Effector CD4-positive, alpha-beta T cell (primary cell): ENCODE measurements at places on chromosomes 11 and 22.

DNA sequence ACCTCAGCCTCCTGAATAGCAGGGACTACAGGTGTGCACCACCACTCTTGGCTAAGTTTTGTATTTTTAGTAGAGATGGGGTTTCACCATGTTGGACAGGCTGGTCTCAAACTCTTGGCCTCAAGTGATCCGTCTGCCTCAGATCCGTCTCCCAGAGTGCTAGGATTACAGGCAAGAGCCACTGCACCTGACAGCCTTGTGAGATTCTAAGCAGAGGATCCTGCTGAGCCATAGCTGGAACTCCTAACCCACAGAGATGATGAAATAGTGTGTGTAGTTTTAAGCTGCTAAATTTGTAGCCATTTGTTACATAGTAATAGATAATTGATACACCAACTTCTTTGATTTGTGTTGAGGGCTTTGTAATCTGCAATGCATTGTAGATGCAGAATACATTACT, 51.1 kb downstream of the CLMP start:
- DNase-seq: no peak

DNA sequence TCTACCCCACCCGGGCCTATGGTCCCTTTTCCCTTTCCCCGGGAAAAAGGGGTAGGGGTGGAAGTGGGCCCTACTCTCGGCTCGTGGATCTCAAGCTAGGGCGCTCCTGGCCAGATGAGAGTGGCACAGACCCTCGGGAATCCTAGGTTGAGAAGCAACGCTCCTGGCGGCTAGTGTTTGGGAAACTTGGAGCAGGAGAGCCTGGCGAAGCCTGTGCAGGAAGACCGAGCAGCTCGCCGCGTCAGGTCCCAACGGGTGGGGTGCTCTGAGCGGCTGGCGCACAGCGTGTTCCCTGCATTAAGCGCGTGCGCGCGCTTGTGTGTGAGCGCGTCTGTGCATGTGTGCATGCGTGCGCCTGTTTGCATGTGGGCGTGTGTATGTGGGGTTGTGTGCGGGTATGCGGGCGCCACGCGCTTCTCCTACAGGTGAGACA, 7.1 kb upstream of the FLI1 start:
- peak; percentile 32 for DNase-seq

GRCh38 chr11:23473782-23474181, 613.5 kb upstream of the CCDC179 start:
- DNase-seq: no peak

DNA sequence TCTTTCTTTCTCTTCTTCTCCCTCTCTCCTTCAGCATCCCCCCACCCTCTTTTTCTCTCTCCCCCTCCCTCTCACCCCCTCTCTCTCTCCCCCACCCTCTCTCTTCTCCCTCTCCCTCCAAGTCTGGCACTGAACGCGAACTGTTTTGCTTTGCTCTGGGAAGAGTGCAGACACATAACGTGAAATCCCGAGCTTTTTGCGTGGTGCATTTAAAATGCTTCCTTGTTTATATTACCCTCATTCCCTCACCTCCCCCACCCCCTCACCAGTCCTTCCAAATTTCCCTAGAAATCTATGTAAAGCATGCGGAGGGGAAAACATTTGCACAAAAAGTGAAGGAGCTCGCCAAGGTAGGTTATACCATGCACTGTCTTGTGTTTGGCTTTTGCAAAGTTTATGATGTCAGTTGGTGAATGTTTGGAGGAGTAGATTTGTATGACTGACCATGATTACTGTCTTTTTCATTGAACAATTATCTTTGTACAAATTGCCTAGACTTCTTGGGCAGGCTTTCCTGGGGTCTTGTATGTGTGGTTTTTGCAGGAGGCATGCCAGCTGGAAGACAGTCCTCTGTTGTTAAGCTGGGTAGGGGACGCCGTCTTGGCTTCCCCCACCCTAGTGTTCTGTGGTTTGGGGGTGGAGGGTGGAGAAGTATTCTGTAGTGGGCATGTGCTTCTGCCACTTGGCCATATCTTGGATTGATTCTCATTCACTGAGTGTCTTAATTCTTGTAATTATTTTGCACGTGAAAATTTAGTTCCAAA, 123.7 kb upstream of the HSD17B12 start:
- DNase-seq: no peak

- no peak for DNase-seq
These were observed 5.7 kb upstream of the SEPTIN3 start for GRCh38 chr22:41963453-41964111.

GRCh38 chr11:119624102-119624615, 104.8 kb downstream of the NECTIN1 start:
- DNase-seq: no peak

GRCh38 chr11:57339328-57339727, 1.2 kb downstream of the P2RX3 start:
- DNase-seq: no peak

GRCh38 chr11:131486100-131486499, 115.7 kb downstream of the NTM start:
- no peak for DNase-seq

GRCh38 chr11:45022294-45023064, 71.8 kb upstream of the TP53I11 start:
- DNase-seq: no peak

DNA sequence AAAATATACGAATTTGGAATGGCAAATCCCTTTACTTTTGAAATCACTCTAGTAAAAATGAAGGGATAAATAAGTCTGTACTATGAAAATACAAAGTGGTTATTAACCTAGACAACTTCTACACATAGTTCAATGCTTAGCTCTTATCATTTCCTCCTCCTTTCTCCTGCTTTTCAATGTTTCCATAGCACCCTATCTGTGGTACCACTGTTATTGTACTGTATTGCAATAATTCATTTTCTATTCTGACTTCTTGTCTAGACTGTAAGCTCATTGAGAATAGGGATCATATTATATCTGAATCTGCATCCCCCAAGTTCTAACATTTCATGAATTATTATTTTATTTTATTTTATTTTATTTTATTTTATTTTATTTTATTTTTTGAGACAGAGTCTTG, 251.4 kb downstream of the TTC28 start:
- DNase-seq: no peak

DNA sequence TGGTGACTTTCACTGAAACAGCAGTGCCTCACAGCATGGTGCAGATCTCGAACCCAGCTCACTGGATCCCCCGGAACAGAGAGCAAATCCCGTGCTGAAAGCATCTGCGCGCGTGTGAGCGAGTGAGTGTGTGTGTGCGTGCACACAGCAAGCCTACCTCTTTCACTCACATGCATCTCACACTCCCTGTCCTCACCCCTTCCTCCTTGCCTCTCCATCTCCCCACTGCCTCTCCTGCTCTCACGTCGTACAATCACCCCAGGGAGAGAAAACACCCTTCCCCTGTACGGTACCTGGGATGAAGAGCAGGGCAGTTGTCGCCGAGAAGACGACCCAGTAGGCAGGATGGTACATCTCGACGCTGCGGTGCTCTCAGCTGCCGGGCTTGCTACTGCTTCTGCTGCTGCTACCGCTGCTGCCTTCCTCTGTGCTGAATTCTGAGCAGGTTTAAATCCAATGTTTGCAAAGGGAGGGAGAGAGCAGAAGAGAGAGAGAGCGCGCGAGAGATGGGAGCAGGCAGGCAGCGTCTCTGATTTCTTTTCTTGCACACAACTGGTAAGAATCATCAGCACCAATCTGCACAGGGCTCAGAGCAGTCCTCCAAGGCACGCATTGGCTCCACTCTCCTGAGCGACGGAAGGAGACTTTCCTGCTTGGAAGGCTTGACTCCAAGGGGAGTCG, at the start of gene OPCML:
Gene OPCML, minus strand, starts transcription at position 531 of the 681 bp plus-strand sequence.
- no peak for DNase-seq

- no peak for DNase-seq
These were observed 2.5 kb downstream of the CDC42EP2 start for GRCh38 chr11:65317025-65317786.

DNA sequence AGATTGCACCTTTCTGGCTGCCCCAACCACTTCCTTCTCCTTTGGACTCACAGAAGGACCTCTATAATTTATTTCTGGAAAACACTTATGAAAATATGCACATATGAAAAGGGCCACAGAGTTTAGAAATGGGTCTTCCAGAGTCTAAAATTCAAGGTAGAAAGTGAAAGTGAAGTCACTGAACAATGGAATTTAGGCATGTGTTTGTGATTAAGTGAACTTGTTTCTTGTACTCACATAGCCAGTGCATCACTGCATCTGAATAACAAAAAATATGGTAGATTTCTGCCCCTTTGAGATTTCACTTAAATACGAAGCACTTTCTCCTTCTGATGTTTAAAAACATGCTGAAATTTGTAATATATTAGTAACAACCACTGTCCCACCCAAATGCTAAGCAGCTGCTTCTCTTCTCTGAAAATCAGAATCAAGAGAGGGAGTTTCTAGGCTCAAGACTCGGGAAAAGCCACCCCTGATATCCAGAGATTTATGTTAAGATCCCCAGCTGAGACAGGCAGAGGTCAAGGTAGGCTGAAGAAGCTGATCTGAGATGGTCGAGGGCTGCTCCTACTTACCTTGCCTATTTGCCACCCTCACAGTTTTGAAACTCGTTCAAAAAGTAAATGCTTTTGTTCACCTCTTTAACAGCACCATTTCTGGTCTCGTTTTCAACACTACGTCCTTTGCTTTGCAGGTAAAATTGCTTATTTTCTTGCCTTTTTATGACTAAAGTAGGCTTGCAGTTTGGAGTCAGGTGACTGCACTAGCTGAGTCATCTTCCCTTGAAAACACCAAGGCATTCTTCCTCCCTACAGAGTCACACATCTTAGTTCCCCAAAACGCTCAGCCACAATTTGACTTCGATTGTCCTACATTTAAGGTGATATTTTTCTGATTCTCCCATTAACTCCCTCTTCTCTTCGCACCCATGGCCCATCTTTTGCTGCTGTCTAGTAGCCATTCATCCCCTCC, at the start of gene XKR3:
Gene XKR3, minus strand, starts transcription at position 696 of the 972 bp plus-strand sequence. CDS start 17,338 bp downstream, outside the sequence.
- DNase-seq: no peak

GRCh38 chr11:57787920-57788702, 26.5 kb downstream of the CTNND1 start:
- DNase-seq: no peak

- DNase-seq: no peak
These were observed 6.6 kb upstream of the APOL2 start for GRCh38 chr22:36245805-36246356.

DNA sequence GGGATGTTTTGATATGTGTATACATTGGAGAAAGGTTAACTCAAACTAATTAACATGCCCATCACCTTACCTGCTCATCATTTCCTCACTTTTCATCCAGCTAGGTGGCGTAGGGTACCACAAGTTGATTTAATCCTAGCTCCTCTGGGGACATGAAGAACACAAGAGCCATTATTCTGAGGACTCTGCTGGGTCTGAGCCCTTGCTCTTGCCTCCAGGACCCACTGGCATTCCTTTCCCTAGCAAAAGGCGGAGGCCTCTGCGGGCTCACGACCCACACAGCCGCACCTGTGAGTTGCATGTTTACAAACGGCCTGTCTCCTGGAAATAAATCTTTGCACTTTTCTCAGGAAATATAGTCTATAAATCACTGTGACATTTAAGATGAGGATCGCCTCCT, 871.9 kb downstream of the TBC1D22A start:
- DNase-seq: no peak

DNA sequence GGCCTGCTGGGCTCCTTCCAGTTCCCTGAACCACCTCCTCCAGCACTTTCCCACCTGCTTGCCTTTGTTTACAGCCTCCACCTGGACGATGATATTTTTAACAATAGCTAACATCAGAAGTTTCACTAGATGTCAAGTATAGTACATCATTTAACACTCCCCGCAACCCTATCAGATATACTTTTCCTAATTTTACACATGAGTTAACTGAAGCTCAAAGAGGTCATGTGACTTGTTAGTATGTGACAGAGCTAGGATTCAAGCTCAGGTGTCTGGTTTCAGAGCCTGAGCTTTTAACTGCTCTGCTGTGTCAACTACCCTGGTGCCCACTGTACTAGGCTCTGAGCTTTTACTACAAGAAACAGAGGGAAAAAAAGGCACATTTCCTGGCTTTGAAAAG, 14.3 kb upstream of the HPX start:
- no peak for DNase-seq

DNA sequence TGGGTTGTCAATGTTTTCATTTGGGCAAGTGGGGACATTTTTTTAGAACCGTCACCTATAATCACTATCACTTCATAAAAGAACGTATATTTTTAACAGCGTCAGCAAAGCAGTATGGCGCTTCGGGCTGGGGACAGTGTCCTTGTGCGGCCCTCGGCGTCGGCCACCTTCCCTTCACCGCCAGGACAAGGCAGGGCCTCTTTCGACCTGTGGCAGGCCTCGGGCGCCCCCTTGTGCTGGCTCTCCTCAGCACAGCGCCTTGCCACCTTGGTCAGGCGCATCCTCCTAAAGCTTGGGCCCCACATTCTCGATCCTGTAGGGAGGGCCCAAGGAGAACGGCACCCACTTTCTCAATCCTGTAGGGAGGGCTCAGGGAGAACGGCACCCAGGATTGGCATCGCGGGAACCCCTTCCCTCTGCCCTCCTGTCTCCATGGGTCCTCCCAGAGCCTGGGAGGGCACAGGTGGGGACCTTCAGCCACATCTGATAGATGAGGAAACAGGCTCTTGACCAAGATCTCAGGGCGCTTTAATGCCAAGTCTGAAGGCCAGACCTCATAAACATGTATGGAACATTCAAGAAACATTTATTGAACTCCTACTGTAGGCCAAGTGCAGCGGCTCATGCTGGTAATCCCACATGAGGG, 11.5 kb upstream of the FADD start:
- DNase-seq: peak; percentile 30

GRCh38 chr11:128288368-128288767, 299.0 kb downstream of the ETS1 start:
- DNase-seq: no peak

DNA sequence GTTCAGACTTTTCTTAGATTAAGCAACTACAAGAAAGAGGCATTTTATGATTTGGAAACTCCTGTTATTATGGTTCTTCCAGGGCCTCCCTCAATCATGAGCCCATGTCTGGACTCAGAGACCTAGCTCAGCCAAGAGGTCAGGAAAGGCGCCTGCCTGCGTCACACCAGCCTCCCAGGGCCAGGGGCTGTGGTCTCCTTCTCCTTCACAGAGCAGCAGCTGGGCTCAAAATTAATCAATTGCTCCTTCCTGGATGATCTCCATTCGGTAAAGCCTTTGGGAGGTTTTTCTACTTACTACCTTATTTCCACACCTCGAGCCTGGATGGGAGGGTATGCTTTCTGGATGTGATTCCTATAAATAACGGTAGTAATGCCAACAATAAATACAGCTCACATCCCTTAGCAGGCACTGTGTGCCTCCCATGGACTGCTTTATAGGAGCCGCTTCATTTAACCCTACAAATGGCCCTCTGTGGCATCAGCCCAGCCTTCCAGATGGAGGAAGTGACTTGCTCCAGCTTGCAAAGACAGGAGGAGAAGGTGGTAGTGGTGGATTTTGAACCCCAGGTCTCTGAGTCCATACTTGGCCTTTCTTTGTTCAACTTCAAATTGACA, 1445.6 kb downstream of the TBC1D22A start:
- no peak for DNase-seq

- DNase-seq: no peak
These were observed 39.9 kb upstream of the KCNQ1OT1 start for GRCh38 chr11:2739531-2740274.
